Fibroblast of villous mesenchyme (primary cell): ENCODE measurements at places on chromosomes 6 and 20. TPM values are rescaled to one million over a fixed set of nuclear protein-coding genes. Genes with fewer than 3 reads are reported as not detected.

DNA sequence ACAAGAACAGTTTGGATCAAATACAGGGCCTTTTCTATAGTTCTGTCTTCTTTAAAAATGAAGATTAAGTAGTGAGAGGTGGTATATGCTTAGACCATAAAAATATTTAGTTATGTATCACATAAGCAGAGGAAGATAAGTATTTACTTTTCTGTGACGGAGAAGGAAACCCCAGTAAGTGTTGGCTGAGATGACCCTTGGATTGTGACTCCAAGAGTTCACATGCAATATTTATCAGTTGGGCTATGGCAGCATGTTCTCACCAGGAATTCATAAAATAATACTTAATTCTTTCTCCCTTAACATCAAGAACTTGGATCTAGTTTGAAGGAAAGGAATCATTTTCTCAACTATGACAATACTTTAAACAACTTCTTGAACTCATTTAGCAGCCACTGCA lies 98.4 kb upstream of the TBX18 start:
- no peak for DNase-seq

DNA sequence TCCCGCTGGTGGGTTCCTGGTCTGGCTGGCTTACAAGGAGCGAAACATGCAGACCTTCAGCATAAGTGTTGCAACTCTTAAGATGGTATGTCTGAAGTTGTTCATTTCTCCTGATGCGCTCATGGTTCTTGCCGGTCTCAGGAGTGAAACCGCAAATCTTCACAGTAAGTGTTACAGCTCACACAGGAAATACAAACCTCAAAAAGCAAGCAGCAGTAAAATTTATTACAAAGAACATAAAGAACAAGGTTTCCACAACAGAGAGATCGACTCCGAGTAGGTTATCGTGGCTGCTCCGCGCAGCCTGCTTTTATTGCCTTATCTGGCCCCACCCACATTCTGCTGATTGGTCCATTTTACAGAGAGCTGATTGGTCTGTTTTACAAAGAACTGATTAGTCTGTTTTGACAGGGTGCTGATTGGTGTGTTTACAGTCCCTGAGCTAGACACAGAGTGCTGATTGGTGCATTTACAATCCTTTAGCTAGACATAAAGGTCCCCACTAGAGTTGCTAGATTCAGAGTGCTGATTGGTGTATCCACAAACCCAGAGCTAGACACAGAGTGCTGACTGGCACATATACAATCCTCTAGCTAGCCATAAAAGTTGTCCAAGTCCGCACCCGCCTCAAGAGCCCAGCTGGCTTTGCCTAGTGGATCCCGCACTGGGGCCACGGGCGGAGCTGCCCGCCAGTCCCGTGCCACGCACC lies 39.2 kb downstream of the TRIM27 start:
- no peak for DNase-seq

GRCh38 chr6:148441454-148441911 lies 98.8 kb downstream of the SASH1 start:
- peak; percentile 71 for DNase-seq

DNA sequence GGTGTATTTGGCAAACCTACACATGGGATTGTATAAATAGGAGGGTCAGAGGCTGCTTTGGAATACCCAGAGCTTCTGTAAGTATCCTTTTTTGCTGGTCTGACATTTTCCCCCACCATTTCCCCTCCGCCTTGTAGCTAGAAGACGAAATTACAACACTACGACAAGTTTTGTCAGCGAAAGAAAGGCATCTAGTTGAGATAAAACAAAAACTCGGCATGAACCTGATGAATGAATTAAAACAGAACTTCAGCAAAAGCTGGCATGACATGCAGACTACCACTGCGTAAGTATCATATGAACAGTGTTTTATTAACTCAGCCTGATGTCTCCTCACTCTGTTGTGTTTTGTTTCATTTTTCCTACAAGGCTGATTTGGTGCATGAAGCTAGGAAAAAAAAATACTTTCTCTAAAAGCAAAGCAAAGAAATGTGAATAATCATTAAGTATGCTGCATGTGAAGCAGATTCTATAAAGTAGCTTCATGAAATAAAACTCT lies 72.7 kb downstream of the HDDC2 start:
- DNase-seq = peak; percentile 5

DNA sequence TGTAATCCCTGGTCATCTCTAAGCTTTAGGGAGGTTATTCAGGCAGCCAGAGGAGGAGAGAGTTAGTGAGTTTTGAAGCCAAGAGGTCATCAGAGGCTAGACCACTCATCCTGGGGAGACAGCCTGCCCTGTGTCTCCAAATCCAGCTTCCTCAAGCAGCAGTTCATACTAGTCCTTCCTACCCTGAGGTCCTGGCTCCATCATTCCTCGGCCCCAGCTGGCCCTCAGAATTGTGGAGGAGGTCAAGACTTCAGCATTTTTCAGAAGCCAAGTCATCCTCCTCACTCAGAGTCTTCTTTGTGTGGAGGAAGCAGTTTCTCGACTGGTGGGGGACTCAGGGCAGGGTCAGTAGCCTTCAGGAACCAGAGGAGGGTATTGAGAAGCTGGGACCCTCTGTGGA lies 12.4 kb upstream of the KIAA1755 start:
- DNase-seq = peak; percentile 63

GRCh38 chr6:71420095-71420692 lies 131.6 kb downstream of the OGFRL1 start:
- DNase-seq = peak; percentile 54

DNA sequence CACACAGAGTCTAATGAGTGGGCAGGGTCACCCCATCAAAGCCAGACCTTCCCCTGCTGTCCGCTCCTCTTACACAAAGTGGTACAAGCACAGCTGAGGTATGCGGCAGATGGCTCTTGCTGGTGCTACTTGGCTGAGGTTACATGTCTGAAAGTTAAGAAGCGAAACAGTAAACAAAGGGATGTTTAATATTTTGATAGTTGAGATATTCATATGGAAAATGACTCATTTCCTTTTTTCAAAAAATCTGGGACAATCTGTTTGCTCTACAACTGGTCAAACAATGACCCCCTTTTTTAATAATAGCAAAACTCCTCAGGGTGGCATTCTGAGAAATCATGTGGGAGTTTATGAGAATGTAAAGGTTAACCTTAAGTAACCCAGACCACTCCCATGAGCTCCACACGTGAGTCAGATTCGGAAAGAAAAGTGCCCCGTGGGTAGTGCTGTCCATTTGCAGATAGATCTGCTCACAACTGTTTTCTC lies 245.3 kb downstream of the TBXT start:
- DNase-seq = peak; percentile 48

GRCh38 chr20:44036441-44036840 lies 121.8 kb downstream of the TOX2 start:
- DNase-seq = no peak

GRCh38 chr6:87618531-87618930 lies 28.6 kb downstream of the ORC3 start:
- no peak for DNase-seq

DNA sequence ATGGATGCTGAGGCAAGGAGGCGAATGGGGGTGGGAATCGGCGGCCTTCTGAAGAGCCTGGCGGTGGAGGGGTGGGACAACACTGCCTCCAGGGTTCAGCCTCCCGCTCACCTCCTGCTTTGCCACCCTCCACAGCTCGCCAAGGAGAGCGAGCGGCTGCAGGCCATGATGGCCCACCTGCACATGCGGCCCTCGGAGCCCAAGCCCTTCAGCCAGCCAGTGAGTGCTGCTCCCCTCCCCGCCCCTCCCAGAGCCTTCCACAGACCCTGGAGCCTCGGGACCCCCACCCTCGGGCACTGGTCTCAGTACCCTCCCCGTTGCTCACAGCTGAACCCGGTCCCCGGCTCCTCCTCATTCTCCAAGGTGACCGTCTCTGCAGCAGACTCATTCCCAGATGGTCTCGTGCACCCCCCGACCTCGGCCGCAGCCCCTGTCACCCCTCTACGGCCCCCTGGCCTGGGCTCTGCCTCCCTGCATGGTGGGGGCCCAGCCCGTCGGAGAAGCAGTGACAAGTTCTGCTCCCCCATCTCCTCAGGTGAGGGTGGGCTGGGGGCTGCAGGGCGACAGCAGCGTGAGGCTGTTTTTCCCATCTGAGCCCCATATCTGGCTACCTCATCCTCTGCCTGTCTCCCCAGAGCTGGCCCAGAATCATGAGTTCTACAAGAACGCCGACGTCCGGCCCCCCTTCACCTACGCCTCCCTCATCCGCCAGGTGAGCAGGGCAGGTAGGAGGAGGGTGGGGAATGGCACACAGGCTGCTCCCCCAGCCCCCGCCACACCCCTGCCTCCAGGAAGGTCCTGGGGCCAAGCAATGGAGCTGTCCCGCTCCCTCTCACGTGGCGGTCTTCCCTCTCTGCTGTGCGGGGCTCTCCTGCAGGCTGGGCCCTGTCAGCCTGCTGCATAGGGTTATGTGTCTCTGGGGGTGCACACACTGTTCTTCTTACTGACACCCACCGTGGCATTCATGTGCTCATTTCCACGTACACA lies 43.7 kb downstream of the FOXP4 start:
- DNase-seq = no peak

DNA sequence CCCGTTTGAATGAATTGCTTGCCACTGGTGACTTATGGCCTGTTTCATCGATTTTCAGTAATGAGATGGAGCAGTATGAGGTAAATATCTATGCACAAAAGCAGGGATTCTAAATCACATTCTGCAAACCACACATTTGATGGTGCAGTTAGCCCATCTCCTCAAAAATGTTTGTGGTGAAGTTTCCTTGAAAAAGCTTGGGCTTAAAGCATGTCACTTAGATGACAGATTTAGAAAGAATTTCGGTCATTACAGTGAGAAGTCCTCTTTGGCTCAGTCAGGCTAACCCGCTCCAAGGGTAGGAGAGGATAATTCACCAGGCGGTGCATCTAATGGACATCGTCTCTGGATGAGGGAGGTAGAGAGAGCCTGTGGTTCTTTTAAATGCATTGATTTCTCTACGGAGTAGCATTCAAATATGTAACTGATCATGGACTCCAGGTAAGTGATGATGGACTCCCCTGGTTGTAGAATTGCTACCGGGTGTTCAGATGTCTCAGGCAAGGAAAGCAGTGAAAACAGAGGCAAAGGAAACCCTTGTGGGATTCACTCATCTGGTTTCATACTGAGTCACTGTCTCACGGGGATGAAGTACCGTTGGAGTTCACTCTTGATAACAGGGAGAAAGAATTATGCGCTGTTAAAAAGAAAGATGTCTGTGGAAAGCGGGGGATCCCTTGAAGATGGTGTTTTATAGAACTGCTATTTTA lies 65.3 kb downstream of the AIG1 start:
- no peak for DNase-seq

DNA sequence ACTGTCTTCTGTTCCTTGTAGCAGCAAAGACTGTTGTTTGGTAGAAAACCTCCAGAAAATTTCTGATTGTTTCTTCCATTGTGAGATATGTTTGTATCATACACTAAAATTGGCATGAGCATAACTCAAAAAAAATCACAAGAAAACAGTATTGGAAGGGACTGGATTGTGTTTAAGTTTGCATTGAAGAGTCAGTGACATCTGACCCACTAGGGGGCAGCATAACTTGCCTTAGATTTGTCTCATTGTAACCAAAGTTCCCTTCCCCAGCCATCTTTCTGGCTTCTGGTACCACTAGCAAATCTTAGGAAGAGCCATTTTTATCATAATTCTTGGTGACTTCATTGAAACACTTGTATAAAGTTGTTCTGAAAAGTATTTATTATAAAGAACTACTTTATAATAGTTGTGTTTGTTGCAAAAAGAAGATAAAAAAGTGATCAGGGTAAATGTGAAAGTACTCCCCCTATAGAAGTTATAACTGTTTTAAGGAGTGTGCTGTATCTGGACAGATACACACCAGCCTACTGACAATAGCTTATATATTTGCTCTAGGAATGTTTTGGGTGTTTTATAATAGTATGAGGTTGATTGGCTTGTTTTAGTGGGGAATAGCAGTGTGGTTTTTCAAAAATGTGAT lies 7.7 kb downstream of the CSTF1 start:
- DNase-seq = peak; percentile 83

DNA sequence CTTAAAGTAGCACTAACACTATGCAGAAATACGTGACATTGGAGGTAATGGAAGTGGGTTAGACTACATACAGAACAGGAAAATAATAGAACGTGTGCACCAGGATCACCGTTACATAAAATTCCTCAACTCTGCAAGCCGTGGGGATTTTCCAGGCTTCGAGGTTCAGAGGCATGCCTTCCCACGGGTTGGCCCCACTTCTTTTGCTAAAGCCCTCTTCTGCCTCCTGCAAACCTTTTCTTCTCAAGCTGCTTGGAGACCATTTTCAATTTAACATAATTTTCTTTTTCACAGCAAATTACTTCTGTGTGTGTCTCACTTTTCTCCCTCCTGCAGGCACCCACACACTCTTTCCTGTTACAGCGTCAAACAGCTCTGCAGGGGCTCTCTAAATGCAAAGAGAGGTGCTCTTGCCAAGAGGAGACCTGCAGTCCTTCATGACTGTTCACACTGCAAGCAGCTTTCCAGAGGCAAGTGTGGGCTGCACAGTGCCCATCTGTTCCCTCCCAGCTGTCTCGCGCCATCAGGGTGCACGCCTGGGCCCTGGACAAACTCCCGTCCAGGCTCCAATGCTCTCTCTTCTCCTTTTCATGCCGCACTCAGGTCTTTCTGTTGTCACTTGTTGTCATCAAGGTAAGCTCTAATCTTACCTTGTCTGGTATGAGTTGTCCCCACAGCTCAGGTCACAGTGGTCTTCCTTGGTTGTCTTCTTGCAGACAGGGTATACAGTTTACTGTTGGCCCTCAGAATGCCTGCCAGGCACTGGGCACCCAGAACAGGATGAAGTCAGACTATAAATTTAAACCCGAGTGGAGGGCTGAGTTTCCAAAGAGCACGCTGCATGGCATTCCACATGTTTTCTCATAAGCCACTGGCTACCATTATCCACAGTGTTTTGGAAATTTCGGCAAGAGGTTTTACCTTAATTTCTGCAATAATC lies 164.8 kb upstream of the GGTLC1 start:
- DNase-seq = no peak

DNA sequence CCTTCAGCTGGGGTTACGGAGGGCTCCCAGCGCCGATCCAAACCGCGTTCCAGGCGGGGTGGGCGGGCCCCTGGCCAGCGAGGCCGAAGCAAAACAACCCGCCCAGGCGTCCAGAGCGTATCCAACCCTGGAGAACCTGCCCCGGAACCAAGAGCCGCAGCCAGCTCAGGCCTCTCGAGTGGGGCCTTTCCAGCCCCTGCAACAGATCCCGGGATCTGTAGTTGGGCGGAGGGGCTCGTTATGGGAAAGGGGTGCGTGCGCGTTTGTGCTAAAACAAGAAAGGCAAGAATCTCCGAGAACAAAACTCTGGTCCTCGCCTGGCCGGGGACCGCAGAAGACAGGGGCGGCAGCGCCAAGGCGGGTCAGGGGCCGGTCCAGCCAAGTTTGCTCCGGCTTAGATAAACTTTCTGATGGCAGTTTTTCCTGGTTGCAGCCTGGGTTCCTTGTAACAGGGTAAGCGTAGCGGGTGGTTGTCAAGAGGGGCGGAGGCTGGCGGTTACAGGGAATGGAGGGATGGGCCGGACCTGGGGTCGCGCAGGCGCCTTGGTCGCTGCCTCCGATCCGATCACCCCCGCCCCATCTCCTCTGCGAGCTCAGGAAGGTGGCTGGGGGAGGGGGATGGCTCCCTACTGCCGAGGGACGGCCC lies 448 bp upstream of the RIN2 start:
- peak; percentile 91 for DNase-seq

GRCh38 chr20:51631011-51631950 lies 88.8 kb upstream of the NFATC2 start:
- DNase-seq = peak; percentile 99

GRCh38 chr20:63118303-63119120 lies 97.4 kb downstream of the YTHDF1 start:
- DNase-seq = no peak

The KIF25 gene
- under 0.01 TPM in 1 of 2 replicates, not detected in the other for total RNA-seq

The FAM83B gene
- total RNA-seq = 0.43 TPM in 1 of 2 replicates, not detected in the other

The TREM2 gene
- not detected in 2 replicates for total RNA-seq

The NTSR1 gene
- under 0.01 TPM in 2 replicates for total RNA-seq

The UBD gene
- not detected in 2 replicates for total RNA-seq

The CEP85L gene
- total RNA-seq = 13.2 and 16.4 TPM in 2 replicates

The MCHR2 gene
- total RNA-seq = not detected in 2 replicates

The C6orf141 gene
- 0.43 and 1.6 TPM in 2 replicates for total RNA-seq

The NKX2-2 gene
- not detected in 2 replicates for total RNA-seq
